ENCODE measurements at places on chromosomes 6 and 20. TPM values are rescaled to one million over a fixed set of nuclear protein-coding genes. Genes with fewer than 3 reads are reported as not detected.

DNA sequence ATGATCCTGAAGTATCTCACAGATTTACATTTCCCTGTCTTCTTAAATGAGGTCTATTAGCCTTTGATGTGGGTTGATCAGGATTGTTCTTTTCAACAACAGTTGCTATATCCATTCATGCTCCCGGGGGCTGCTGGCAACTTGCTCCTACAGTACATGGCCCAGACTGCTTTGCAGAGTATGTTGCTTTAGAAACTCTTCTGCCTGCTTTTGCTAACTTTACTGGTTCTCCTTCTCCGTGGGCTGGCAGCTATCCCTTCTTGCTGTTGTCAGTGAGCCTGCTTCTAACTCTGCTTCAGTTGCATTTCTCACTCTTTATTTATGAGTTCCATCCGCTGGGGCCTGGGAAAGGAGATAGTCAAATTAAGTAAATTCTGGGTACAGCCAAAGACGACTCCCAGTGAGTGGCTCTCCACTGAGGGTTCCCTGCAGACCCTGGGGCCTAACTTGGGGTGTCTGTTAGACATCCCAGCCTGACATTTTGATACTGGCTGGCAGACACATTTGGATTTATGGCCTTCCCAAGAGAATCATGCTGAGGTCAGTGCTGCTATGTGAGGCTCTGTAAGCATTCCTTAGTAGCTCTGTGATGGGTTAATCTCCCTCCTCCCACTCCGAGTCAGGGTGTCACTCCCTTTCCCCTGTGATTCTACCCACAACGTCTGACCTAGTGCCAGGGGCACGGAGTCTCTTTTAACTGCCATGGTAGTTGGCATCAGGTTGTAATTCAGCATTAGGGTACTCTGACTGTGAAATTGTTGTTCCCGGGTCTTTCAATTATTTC lies 73.6 kb downstream of the SLX4IP start:
- no peak overlapping the region for H3K4me3 ChIP-seq
- no peaks in the 10 kb centered on the region for H3K36me3 ChIP-seq
- no peak overlapping the region for H3K27ac ChIP-seq
- H3K4me1 ChIP-seq = peaks cover 17% of the 10 kb centered on the region

GRCh38 chr20:62411479-62412193 lies 4.6 kb upstream of the CABLES2 start:
- H3K27me3 ChIP-seq = no peaks in the 10 kb centered on the region
- no peak overlapping the region for H3K4me3 ChIP-seq
- H3K36me3 ChIP-seq = no peaks in the 10 kb centered on the region
- no peak overlapping the region for H3K27ac ChIP-seq

- peak; percentile 50 for DNase-seq
- no peaks in the 10 kb centered on the region for H3K4me1 ChIP-seq
- H3K27ac ChIP-seq = no peak overlapping the region
- no peaks in the 10 kb centered on the region for H3K27me3 ChIP-seq
- H3K36me3 ChIP-seq = no peaks in the 10 kb centered on the region
Measured at GRCh38 chr6:33632558-33633039, 11.5 kb downstream of the ITPR3 start.

DNA sequence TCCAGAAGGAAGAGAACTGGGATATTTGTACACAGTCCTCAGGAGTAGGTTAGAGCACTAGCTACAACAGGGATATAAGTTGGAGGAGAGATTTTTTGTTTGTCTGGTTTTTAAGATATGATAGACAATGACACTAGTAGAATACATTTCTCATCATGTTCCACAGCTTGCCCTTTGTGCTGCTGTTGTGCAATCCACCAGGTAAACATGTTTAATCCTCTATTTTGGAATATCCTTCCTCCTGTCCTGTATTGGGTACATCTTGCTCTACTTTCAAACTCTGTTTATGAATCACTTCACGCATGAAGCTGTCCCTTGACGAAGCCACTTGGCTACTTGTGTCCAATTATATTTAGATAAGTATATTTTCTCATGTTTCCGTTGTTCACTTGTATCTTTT lies 153.6 kb upstream of the TENT5A start:
- no peaks in the 10 kb centered on the region for H3K27me3 ChIP-seq
- no peak overlapping the region for H3K4me3 ChIP-seq
- DNase-seq = no peak
- H3K36me3 ChIP-seq = no peaks in the 10 kb centered on the region

DNA sequence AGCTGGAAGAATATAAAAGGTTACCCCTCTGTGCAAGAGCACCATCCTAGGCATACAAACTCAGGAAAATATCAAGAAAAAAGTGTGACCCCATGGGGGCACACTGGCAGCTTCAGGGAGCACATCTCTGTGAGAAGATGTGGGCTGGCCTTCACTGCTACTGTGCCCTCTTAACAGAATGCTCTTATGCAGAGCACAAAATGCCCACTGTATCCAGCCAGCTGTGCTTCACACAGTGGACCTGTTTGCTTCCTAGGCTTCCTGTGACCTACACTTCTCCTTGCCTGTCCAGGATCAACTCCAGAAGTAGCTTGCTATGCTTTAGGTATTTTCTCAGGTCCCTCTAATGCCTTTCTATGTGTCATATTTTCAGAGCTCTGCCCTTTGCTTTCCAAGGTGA lies 380.2 kb upstream of the MMS22L start:
- no peaks in the 10 kb centered on the region for H3K4me1 ChIP-seq
- H3K27ac ChIP-seq = no peak overlapping the region
- no peaks in the 10 kb centered on the region for H3K27me3 ChIP-seq
- H3K36me3 ChIP-seq = no peaks in the 10 kb centered on the region
- H3K4me3 ChIP-seq = no peak overlapping the region

DNA sequence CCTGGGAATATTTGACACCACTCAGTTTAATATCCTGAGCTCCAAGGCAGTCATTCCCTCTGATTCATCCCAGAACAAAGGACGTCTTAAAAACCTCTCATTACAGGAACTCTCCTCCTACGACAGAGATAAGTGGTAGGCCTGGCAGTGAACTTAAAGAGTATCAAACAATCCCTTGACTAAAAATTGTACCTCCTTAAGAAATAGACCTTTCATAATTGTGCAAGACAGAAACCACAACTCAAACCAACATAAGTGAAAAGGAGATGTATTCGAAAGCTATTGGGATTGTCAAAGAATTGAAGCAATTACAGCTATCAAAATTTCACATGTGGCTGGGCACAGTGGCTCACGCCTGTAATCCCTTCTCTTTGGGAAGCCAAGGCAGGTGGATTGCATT lies 19.1 kb upstream of the BNIP5 start:
- no peak overlapping the region for H3K27ac ChIP-seq
- no peak for DNase-seq
- no peaks in the 10 kb centered on the region for H3K27me3 ChIP-seq

The LINC00237 gene
- not detected for total RNA-seq

The ZNF343 gene
- total RNA-seq = 14.8 TPM

The CALHM5 gene
- 1.3 TPM for total RNA-seq
